ENCODE measurements at places on chromosomes 13 and 19.

DNA sequence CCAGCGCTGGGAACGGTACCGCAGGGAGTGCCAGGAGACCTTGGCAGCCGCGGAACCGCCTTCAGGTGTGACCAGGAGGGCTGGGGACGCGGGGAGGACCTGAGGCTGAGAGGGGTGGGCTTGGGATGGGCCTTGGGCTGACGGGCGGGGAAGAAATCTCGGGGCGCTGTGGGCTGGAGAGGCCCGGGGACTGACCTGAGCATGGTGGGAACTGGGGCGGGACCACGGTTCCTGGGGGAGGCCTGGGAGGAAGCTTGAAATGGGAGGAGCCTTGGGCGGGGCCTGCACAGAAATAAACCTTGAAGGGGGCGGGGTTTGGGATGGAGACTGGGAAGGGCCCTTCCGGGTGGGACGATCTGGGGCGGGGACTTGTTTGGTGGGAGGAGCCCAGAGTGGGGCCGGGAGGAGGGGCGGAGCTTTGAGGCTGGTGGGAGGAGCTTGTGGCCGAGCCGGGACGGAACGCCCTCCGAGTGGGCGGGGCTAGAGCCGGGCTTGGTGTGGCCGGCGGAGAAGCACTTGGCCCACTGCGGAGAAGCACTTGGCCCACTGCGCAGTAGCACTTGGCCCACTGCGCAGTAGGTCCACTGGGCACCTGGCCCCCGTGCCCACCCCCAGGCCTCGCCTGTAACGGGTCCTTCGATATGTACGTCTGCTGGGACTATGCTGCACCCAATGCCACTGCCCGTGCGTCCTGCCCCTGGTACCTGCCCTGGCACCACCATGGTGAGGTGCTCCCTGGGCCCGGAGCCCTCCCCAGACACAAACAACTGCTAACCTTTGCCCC is 2.8 kb downstream of the GIPR start:
- no peak for DNase-seq

DNA sequence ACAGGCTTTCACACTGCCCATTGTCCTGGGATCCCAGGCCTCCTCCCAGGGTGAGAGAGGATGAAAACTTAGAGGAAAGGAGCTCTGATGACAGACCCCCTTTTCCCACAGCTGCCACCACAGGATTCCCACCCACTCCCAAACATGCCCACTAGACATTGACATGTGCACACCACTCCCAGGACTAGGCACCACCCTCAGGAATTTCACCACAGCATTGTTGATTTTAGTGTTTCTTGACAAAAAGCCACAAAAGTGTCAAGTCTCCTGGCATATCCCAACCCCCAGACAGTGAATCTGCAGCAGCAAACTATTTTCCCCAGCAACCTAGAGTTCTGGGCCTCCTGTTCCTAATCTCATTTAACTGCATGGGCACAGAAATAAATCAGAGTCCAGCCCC is 10.1 kb downstream of the ZNF714 start:
- no peak for DNase-seq

GRCh38 chr13:41236369-41236768 is 27.0 kb downstream of the MTRF1 start:
- no peak for DNase-seq

DNA sequence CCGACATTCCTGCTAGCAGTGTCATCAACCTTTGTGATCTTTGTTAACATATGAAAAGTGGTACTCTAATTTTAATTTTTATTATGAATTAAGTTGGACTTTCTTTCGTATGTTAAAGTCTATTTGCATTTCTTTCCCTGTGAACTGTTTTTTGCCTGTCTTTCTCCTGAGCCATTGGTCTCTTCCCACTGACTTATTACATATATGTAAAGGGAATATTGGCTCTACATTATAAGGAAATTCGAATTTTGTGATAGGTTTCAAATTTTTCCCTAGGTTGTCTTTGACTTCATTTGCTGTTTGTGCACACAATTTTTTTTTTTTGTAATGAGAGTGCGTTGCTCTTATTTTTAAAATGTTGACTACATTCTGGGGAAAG is 442 bp upstream of the CDC16 start:
- no peak for DNase-seq

- peak; percentile 14 for DNase-seq
Observed at GRCh38 chr19:15378534-15379082, 979 bp downstream of the AKAP8 start.

- no peak for DNase-seq
Observed at GRCh38 chr13:80504453-80504852, 163.5 kb upstream of the SPRY2 start.

DNA sequence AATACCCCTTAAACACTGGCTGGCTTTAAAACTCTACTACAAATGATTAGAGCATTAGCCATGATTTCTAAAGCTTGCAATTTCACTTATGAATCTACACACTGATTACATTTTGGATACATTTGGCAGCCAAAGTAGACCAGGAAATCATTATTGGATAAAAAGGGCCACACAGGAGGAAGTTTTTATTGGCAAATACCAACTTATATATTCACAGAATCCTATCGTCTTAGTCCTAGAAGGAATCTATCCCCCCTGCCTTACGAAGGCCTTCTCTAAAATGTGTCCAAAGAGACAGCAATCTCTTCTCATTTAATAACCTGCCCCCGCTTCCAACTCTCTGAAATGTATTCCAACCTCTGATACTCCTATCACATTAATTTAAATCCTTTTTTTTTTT is 52.5 kb downstream of the KLF5 start:
- no peak for DNase-seq

DNA sequence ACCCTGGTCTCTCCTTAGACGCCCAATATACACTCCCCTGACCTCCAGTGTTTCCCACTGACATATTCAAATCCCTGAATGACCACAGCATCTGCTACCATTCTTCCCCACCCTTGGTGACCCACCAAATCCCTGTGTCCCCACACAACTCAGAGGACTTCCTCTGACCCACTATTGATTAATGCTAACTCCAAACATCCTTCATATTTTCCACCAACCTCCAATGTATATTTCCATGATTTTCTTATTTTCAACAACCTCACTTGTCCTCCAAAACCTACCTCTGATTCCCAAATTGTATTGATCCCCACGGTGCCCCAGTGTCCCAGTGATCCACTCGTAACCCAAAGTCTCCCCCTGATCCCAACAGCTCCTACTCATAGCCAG is 526 bp upstream of the DMWD start:
- DNase-seq: no peak

DNA sequence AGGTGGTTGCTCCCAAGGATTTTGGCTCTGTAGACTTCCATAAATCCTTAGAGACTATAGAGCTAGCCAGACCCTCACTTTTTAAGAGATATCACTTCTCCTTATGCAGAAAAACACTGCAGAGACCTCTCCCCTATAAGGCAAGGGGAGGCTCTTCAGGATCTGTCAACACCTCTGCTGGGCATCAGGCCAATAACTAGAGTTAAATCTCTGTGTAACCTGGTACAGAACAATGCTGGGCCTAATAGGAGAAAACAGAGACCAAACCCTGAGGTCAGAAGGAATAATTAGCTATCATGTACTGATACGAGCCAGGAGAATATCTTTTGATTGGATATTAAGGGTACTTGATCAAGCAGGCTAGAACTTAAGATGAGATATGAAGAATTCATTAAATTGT is 358.5 kb downstream of the TBC1D4 start:
- no peak for DNase-seq

DNA sequence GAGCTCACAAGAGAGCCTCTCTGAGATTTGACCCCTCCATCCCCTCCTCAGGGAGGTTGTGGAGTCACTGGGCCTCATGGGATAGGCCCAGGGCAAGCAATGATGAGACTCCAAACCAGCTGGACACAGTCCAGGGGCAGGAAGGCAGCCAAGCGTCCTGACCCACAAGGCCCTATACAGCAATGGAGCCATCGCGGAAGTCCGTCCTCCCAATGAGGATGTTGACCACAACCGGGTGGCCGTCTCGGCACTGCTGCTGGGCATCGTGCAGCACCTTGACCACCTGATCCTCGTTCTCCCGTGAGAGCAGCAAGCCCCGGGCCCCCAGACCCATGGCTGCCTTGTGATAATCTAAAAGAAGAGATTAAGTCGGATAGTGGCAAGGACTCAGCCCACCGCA is 7.9 kb downstream of the SYDE1 start:
- DNase-seq: no peak

- DNase-seq: no peak
Observed at GRCh38 chr13:73259061-73260017, 200.5 kb downstream of the KLF5 start.

DNA sequence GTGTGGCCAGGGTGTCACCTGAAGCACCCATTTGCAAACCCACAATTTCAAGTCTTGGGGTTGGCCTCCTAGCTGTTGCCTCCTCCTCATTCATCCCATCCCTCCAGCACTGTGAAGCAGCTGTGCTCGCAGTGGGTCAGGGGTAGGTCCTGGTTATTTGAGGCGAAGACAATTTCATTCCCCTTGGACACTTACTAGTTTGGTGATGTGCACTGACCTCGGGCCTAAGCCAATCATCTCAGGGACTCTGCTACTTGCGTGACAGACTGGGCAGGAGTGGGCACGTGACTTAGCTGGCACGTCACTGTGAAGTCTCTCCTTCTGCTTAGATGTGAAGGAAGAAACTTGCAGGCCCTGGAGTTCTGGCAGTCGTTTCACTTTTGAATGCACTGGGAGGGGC is 3.5 kb upstream of the ATP11A start:
- no peak for DNase-seq

DNA sequence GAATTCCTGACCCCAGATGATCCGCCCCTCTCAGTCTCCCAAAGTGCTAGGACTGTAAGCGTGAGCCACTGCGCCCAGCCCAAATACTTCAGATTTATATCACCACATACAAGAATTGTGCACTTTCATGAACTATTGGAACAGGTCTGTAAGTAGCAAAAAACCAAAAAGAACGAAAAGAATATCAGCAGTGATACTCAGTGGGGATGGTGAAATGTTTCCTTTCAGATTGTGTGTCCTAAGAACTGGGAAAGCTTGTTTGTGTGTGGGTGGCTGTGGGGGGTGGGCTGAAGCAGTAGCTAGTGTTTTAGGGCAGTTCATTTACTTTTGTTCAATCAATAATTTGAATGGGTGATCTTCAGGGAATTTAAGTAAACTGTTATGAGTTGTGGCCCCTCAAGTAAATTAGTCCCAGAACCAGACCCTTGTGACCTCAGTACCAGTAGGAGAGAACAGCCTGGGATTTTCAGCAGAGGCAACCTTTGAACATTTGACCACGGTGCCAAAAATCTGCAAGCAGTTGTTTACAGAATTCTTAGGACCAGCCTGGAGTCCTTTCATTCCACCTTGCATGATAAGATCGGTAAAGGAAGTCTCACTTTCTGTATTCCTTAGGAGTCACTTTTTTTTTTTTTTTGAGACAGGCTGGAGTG is 106.6 kb downstream of the LRCH1 start:
- no peak for DNase-seq

GRCh38 chr19:29245215-29245614 is 32.3 kb upstream of the UQCRFS1 start:
- DNase-seq: no peak

- DNase-seq: no peak
Observed at GRCh38 chr13:103196356-103196755, 130.1 kb upstream of the SLC10A2 start.

DNA sequence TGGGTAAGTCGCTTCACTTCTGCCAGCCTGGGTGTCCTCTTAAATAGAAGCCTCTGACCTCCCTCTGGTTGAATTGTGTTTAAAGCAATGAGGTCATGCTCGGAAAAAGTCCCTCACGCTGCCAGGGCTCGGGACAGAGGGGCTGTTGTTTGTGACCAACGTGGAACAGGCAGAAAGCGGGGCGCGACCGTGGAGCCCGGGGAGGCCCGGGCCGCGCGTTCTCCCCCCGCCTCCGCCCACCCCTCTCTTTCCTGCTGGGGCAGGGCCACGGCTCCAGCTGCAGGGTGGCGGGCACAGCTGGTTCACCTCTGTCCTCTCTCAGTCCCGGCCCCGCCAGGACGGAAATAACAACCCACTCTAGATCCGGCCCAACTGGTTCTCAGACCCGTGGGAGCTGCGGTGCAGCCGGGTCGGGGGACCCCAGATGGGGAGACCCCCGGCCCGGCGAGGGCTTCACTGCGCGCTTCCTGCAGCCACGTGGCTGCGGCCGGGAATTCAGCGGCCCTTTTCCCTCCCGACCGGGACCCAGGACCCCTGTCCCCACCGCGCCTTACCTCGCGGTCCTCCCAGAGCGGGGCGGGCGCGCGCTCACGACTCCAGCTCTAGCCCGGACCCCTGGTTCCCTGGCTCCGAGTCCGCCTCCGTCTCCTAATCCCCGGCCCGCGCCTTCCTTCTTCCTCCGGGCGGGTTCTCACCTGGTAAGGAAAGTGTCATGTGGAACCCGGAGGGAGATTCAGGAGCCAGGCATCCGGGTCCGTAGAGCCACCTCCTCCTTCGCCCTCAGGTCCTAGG is 1.9 kb downstream of the CDC42EP5 start:
- no peak for DNase-seq

DNA sequence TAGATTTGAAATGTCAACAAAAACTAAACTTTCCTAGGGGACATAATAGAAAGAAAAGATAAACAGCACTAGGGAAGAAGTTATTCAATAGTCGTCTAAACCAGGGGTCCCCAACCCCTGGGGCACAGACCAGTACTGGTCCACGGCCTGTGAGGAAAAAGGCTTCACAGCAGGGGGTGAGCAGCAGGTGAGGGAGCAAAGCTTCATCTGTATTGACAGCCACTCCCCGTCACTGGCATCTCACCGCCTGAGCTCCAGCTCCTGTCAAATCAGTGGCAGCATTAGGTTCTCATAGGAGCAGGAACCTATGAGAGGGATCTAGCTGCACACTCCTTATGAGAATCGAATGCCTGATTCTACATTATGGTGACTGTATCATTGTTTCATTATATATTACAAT is 382.7 kb downstream of the MYO16 start:
- no peak for DNase-seq

DNA sequence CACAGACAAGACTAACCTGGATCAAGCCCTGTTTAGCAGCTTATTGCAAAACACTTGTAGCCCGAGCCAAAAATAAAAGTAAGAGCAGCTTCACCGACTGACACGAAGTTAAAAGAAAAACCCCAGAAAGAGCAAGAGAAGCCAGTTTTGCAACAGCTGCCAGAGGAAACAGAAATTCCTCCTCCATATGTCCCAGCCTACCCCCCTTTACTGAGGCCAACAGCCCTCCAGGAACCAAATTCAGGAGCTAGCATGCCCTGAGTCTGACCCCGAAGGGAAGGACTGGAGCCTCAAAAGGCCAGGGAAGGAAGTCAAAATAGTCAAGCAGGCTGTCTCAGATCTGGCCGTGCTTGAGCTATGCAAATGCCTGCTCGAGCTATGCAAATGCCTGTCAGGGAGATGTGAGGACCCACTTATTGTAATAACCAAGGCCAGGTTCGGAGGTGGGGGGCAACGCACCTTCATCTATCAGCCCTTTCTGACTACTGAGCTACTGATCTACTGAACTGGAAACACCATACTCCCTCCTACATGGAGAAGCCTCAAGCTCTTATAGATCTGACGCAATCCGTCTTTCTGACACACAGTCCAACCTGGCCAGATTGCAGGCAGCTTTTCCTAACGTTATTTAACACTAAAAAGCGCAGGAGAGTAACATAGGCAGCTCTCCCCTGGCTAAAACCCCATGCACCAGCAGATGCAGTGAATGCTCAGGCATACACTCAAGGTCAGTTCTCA is 6.7 kb downstream of the SIGLEC11 start:
- DNase-seq: no peak

- DNase-seq: no peak
Observed at GRCh38 chr19:19409205-19409604, 3.7 kb downstream of the GATAD2A start.

- no peak for DNase-seq
Observed at GRCh38 chr19:15466851-15467733, 2.7 kb upstream of the RASAL3 start.
